Trophoblast cell (in vitro differentiated cells and primary cell): ENCODE measurements at places on chromosomes 6 and 20.

DNA sequence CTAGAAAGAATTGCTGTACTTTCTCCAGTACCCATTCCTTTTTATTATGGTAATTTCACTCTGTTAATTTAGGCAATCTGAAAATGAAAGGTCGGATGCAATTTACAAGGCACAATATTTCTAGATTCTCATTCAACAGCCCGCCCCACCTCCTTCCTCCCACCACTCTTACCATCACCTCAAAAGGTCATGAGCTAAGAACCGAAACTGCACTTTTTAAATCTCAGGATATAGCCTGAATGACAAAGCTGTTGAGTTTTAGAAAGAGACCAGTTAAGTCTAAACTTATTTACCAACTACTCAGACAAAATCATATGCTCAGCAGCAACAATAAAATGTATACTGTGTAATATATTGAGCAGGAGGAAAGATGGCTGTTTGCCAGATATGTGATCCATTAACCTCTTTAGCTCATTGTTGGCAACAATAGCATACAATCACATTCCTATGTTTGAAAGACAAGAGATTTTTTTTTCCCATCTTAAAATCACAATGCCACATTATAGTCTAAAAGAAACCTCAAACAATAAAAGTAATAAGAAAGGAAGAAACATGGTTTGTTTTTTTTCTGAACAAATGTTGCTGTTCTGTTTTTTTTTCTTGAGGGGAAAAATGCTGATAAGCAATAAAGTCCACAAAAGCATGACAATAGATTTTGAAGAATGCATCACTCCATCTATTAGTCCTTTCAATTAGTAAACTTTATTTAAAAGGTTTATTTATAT is 1.6 kb upstream of the HS3ST5 start:
- no peak for DNase-seq

- peak; percentile 48 for DNase-seq
Observed at GRCh38 chr20:23404196-23404595, 17.1 kb downstream of the NAPB start.

DNA sequence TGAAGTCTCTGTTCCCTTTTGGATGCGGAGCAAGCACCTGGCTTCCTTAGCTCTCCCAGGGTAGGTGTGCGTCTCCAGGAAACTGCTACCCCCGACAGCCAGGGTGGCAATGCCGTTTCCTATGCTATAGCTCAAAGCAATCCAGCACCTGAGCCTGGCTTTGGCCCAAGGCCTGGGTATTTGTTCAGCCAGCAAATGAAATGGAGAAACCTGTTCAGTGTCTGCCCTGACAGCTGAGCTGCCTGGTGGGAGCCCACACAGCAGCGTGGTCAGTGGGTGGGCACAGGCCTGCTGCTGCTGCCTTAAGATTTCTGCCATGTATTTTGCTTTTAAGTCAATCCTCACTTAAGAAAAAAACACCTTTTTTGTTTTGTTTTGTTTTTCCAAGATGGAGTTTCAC is 13.7 kb downstream of the SPATA2 start:
- DNase-seq = no peak

DNA sequence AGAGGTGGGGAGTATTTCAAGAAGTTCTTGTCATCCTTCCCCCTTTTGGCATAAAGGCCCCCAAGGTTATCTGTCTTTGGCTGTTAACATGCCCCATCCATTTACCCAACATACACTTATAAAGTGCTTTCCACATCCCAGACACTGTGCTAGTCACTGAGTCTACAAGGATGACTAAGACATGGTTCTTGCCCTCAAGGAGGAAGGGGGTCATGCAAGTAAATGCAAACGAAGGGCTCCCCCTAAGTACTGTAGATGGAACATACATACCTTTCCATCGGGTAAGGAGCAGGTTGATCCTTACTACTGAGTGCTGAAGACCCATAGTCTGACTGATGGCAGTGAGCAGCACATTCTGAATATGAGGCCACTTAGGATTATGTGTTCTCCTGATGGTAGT is 38.3 kb downstream of the HECA start:
- DNase-seq = no peak

DNA sequence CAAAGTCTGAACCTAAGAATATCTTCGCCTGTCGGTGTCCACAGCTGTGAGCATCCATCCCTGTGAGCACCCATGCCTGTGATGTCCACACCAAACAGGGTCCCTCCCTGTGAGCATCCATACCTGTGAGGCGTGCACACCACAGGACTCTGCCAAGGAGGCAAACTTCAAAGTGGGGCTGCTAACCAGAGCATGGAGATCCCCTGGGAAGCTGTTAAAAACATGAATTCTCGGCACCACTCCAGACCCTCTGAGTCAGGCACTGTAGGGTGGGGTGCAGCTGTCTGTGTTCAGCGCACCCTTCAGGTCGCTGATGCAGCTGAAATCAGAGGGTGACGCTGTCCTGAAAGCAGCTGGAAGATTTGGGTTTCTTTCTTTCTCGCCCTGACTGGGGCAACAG is 85.4 kb upstream of the NXT1 start:
- DNase-seq = no peak

- peak; percentile 73 for DNase-seq
Observed at GRCh38 chr6:128725271-128726233, 157.4 kb upstream of the LAMA2 start.

DNA sequence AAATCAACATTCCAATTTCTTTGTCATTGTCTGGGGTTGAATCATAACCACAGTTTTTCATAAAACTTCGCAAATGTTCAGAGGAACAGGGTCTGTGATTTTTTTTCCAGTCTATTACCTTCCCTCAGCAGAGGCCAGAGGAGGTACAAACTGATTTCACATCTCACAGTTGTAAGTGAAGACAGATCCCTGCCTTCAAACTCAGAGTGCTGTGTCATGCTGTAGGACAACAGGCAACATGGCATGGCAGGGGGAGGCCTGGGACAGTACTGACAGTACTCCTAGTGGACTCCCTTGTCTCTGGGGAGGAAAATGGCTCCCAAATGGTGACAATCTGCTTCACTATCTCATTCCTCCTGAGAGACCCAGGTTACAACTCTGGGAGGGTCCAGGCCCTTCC is 308.6 kb downstream of the CDC5L start:
- no peak for DNase-seq

DNA sequence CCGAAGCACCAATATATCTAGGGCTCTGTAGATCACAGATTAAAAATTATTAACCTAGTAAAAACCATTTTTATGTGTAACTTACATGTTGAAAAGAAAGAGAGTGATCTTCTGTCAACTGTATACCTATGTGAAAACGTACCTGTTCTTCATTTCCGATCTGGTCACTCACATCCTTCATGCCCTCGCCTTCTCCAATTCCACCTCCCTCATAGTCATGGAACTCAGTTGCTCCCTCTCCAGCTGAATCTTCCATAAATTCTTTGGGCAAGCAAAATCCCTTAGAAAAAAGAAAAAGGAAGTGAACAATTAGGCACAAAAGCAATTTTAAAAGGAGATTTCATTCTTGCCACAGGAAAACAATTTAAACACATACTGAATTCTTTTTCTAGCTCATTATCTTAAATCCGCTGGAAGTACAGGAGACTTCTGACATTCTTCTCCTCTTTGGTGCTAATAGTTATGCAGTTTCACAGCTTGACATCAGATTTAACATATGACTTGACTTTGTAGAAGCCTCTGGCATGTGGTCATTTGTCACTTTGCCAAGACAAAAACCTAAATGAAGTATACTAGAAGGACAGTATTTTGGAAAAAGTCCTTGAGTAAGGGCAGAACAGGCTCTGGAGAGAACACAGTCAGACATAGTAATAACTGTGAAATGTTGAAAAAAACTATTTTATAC is 29.5 kb upstream of the LYRM2 start:
- no peak for DNase-seq

DNA sequence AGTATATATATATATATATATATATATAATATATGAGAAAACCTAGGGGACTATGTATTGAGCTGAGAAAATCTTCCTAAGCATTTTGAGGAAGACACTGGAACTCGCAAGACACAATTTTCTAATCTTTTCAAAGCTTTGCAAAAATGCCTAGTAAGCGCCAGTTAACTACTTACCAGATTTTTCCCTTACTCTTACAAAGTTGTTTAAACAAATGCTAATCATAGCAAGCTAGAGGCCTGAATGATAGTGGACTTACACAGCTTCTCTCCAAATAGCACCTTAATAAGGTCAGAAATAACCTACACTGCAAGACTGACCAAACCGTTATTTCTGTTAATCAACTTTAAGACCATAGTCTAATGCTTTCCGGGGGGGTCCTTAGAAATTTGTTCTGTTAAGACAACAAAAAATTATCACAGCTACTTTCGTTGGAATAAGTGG is 56.1 kb upstream of the HFE start:
- no peak for DNase-seq

DNA sequence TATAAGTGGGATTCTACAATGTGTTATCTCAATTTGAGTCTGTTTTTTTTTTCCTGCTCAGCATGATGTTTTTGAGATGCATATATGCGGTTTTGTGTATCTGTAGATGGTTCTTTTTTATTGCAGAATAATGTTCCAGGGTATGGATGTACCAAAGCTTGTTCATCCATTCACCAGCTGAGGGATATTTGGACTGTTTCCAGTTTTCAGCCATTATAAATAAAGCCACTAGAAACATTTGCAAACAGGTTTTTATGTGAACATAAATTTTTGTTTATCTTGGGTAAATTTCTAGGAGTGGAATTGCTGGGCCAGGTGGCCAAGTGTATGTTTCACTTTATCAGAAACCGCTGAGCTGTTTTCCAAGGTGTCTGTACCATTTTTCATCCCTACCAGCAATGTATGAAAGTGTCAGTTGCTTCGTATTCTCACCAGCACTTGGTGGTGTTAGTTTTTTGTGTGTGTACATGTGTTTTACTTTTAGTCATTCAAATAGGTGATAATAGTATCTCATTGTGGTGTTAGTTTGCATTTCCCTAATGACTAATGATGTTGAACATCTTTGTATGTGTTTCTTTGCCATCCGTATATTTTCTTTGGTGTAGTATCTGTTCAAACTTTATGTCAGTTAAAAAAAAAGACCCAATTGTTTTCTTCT is 124.2 kb downstream of the CEBPB start:
- no peak for DNase-seq

GRCh38 chr6:136083540-136083939 is 166.6 kb downstream of the MTFR2 start:
- no peak for DNase-seq

GRCh38 chr20:11041396-11041795 is 367.6 kb upstream of the JAG1 start:
- DNase-seq = no peak

- DNase-seq = no peak
Observed at GRCh38 chr20:38202982-38203293, 37.9 kb upstream of the TGM2 start.

DNA sequence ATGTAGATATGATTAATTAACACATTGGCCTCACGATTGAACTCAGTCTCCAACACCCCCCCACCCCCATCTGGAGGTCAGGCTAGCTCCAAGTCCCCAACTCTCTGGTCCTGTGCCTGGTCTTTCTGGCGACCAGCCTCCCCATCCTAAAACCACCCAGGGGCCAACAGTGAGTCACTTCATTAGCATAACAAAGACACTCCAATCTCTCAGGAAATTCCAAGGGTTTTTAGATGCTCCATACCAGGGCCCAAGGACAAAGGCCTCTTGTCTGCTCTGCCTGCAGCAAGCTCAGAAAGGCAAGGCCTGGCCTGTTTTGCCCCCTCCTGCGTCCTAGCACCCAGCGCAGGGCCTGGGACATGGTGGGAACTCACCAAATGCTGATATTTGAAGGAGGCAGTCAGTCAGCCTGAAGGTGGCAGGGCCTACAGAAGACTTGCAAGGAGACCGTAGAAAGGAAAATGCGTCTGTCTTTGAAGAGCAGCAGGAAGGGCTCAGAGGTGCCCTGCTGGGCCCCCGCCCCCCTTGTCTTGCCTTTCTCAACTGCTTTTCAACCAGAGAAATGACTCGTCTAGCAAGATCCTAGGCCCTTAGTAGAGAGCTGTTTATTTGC is 184.7 kb downstream of the CDH4 start:
- DNase-seq = no peak

DNA sequence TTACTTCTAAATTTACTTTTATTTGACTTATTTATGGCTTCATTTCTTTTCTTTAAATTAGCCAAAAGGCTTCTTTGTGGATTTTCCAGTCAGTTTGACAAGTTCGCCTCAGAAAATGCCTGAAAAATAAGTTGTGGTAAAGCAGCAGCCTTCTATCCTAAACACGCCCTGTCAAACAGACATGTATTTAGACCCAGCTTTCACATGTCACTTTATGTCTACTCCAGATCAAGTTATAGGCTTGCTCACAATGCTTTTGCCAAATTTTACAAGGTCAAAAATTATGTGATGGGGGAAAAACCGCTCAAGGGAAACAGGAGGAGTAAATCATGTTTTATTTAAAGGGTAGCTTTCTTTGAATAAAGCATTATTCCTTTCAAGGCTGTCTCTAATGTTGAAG is 615.0 kb downstream of the HDGFL1 start:
- no peak for DNase-seq

GRCh38 chr6:141988954-141989705 is 143.6 kb upstream of the GJE1 start:
- peak; percentile 77 for DNase-seq
